ENCODE measurements at places on chromosomes 12 and 14.

DNA sequence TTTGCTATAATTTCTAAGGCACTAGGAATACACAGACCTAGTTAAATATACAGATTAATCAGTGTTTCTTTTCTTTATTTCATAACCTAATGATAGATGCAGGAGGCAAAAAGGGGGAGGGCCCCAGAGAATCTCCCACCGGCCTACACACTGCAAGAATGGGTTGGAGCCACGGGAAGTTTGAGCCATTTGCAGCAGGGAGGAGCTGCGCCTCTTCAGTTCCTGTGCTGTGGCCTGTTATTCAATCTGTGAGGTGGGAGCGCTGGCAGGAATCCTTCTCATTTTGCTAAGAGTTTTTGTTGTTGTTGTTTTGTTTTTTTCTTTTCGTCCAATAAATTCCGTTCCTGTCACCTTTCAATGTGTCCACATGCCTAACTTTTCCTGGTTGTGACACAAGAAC, 251.3 kb upstream of the RPL10L start:
- H3K27ac ChIP-seq: no peak overlapping the region
- H3K4me1 ChIP-seq: no peaks in the 10 kb centered on the region
- no peaks in the 10 kb centered on the region for H3K36me3 ChIP-seq
- no peak overlapping the region for H3K4me3 ChIP-seq
- no peaks in the 10 kb centered on the region for H3K27me3 ChIP-seq

- DNase-seq: no peak
- no peaks in the 10 kb centered on the region for H3K36me3 ChIP-seq
- H3K4me1 ChIP-seq: peaks cover 12% of the 10 kb centered on the region
- no peak overlapping the region for H3K4me3 ChIP-seq
Measured at GRCh38 chr12:122403115-122403770, 19.2 kb downstream of the CLIP1 start.

- H3K4me3 ChIP-seq: no peak overlapping the region
- no peaks in the 10 kb centered on the region for H3K36me3 ChIP-seq
- no peak for DNase-seq
- H3K4me1 ChIP-seq: no peaks in the 10 kb centered on the region
- H3K27me3 ChIP-seq: no peaks in the 10 kb centered on the region
Measured at GRCh38 chr14:50603565-50603964, 43.6 kb downstream of the ATL1 start.

DNA sequence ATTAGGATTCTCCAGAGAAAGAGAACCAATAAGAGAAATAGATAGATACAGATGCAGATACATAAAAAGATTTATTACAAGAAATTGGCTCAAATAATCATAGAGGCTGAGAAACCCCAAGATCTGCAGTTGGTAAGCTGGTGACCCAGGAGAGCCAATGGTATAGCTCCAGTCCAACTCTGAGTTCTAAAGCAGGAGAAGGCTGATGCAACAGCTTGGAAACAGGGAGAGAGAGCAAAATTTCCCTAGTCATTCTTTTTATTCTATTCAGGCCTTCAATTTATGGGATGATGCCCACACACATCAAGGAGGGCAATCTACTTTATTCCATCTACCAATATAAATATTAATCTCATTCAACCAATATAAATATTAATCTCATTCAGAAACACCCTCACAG, 218.2 kb downstream of the PRKD1 start:
- H3K27me3 ChIP-seq: no peaks in the 10 kb centered on the region
- H3K4me1 ChIP-seq: no peaks in the 10 kb centered on the region
- no peak overlapping the region for H3K4me3 ChIP-seq
- DNase-seq: no peak
- no peaks in the 10 kb centered on the region for H3K36me3 ChIP-seq

- H3K4me3 ChIP-seq: no peak overlapping the region
- no peak for DNase-seq
- H3K36me3 ChIP-seq: no peaks in the 10 kb centered on the region
- peaks cover 6% of the 10 kb centered on the region for H3K4me1 ChIP-seq
- no peak overlapping the region for H3K27ac ChIP-seq
Measured at GRCh38 chr14:69263771-69264170, 3.8 kb downstream of the GALNT16 start.

GRCh38 chr12:59833408-59833807, 237.6 kb downstream of the SLC16A7 start:
- no peak overlapping the region for H3K27ac ChIP-seq
- H3K4me3 ChIP-seq: no peak overlapping the region

DNA sequence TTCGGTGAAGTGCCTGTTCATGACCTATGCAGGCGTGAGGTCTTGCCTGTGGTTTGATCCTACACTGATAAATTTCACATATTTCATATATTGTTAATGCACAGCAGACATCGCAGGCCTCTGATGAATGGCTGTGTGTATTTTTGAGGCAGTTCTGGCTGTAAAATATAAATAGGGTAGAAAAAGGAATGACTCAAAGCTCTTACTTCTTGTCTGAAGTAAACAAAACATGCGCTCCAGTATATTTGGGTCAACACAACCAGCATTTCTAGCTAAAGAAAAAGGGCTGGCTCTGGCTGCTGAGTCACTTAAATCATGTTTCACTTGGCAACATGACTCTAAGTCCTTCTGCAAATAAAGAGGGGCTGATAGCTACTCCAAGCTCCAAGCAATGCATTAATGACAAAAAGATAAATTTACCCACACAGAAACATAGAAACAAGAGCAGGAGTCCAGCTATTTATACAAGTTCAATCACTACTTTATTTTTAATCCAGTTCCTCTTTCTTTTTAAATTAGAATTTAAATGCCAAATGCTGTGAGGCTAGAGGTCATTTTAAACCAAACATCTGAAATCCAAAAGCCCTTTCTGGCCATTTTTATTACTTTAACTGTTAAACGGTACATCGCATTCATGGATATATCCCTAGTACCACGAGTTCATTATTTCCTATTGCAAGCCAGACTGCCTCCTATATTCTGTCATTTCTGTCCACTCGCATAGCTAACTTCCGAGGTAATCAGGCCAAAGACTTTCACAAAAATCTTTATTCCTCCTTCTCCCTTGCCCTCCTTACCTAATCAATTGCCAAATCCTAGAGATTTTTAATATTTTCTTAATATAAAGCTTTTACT, 54.3 kb upstream of the TMCC3 start:
- no peak overlapping the region for H3K27ac ChIP-seq
- H3K27me3 ChIP-seq: peaks cover 1% of the 10 kb centered on the region
- H3K36me3 ChIP-seq: no peaks in the 10 kb centered on the region
- no peak overlapping the region for H3K4me3 ChIP-seq
